ENCODE measurements at places on chromosomes 3 and 15.

- no peak for DNase-seq
Measured at GRCh38 chr15:101477851-101478362, 11.6 kb downstream of the PCSK6 start.

- DNase-seq: no peak
Measured at GRCh38 chr15:58678683-58679082, 70.8 kb downstream of the ADAM10 start.

GRCh38 chr15:92097474-92098178, 244.1 kb downstream of the SLCO3A1 start:
- no peak for DNase-seq

DNA sequence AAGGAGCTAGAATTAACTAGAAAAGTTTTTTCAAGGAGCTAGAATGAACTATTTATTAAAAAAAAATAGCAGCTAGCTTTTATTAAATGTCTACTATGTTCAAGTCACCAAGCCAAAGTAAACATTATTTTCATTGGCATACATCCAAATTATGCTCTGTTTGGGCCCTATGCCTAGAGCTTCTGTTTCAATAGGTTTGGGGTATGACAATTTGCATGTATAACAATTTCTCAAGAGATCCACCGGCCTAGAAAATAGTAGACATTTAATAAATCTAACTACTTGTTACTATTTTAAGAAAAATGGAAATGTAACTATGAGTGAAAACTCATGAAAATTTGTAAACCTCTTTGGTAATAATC, 8.0 kb downstream of the GABRR3 start:
- no peak for DNase-seq

GRCh38 chr3:137294839-137295238, 337.1 kb downstream of the IL20RB start:
- no peak for DNase-seq

GRCh38 chr3:27521872-27522265, 37.7 kb upstream of the SLC4A7 start:
- DNase-seq: no peak

- no peak for DNase-seq
Measured at GRCh38 chr3:134361162-134361835, 12.9 kb downstream of the AMOTL2 start.

- no peak for DNase-seq
Measured at GRCh38 chr3:38264353-38264771, 1.2 kb upstream of the SLC22A13 start.

DNA sequence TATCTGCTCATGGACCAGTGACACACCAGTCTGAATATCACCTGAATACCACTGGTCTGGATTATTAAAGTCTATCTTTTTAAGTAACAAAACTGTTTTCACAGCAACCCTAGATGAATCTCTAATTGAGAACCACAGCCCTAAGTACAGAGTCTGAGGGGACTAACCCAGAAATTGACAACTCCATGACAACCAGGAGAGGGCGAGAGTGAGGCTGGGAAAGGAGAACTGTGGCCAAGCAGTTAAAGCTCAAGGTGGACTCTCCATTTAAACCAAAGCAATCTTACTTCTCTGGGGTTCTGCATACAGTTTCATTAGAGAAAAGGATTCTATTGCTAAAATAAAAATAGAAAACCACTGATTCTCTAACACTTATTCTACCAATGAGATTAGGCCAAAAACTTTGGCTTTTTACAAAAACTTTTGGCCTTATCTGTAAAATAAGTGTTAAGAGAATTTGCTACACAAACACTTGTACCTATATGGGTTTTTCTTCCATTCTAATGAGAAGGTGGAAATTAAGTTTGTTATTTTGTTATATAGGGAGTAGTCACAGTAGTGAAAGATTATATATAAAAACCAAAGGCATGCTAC, 11.4 kb downstream of the NEK10 start:
- peak; percentile 7 for DNase-seq

DNA sequence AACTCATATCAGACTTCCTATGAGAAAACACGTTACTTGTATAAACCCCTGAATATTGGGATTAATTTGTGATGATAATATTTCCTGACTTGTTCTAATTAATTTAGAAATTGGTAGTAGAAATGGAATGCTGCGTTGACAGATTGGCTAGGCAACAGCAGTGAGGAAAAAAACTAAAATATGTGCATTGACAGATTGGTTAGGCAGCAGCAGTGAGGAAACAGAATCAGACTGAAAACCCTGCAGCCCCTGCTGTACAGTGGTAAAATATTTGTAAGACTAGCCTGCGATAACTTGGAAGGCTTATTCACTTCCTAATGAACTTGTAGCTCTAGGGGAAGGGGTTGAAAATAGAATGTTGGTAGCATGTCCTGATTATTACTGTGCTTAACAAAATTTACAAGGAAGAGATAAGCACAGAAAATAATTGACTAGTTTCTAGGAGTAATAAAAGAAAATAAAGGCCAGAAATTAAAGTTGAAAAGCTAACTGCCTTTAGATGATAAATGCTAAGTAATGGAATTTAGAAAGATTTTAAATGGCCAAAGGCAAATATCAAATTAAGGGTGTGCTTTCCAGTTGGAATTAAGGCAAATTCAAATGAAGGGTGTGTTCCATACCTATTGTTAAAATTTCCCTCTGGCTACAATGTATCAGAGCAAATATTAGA, 29.9 kb upstream of the IL16 start:
- DNase-seq: no peak

- peak; percentile 38 for DNase-seq
Measured at GRCh38 chr3:14508966-14509795, 31.0 kb downstream of the GRIP2 start.

- no peak for DNase-seq
Measured at GRCh38 chr15:76431971-76432370, 95.4 kb downstream of the ISL2 start.

- no peak for DNase-seq
Measured at GRCh38 chr15:39235084-39235795, 345.6 kb upstream of the THBS1 start.

DNA sequence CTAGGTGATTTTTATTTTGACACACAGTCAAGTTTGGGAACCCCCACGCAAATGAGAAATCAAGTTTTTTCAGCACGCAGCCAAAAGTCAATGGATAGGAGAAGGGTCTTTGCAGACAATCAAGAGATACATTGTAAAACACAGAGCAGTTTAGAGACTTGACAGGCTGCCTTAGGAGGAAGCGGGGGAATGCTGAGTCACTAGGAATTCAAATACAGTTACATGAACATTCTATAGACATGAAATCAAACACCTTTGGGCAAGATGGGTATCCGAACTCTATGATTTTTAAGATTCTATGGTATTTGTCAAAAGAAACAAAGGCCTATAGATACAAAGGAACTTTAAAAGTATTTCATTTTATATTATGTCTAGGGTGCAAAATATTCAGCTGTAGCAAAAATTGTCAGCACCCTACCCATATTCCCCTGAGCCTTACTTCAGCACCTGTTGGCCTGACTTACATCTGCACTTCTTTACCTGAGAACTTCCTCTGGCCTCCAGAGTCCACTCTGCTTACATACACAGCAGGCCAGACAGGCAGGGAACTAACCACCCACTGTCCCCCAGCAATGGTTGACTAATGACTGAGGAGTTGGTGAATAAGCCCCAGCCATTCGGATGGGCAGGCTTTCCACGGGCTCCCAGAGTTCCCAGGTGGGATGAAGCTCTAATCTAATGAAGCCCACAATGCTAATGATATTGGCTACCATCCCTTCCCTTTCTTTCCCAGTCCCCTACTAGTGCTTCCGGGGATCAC, 289.3 kb upstream of the RORA start:
- DNase-seq: no peak

GRCh38 chr3:129365296-129366136, 62.9 kb downstream of the EFCAB12 start:
- no peak for DNase-seq

GRCh38 chr3:83622526-83622925, 1336.3 kb upstream of the CADM2 start:
- no peak for DNase-seq

DNA sequence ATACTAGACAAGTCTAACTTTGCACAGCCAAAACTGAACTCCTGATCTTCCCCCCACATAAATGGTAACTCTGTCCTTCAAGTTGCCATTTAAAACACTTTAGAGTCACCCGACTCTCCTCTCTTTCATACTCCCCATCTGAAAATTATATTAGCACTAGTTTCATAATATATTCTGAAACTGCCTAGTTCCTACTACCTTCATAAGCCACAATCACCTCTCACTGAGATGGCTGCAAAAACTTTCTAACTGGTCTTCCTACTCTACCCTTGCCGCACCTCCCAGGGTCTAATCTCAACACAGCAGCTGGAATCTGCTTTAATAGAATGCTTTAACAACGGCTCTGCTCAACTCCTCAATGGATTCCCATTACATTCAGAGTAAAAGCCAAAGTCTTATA, 55.0 kb downstream of the GLB1 start:
- DNase-seq: no peak

- no peak for DNase-seq
Measured at GRCh38 chr15:98980899-98981228, 26.7 kb downstream of the PGPEP1L start.

GRCh38 chr3:122886946-122887345, 92.1 kb downstream of the SLC49A4 start:
- no peak for DNase-seq

- no peak for DNase-seq
Measured at GRCh38 chr3:197801891-197802778, 11.1 kb downstream of the LRCH3 start.

- DNase-seq: no peak
Measured at GRCh38 chr15:65405791-65406423, 16.8 kb downstream of the IGDCC4 start.

GRCh38 chr3:59392116-59392515, 342.3 kb upstream of the CFAP20DC start:
- no peak for DNase-seq

- DNase-seq: no peak
Measured at GRCh38 chr3:83877910-83878309, 1080.9 kb upstream of the CADM2 start.

DNA sequence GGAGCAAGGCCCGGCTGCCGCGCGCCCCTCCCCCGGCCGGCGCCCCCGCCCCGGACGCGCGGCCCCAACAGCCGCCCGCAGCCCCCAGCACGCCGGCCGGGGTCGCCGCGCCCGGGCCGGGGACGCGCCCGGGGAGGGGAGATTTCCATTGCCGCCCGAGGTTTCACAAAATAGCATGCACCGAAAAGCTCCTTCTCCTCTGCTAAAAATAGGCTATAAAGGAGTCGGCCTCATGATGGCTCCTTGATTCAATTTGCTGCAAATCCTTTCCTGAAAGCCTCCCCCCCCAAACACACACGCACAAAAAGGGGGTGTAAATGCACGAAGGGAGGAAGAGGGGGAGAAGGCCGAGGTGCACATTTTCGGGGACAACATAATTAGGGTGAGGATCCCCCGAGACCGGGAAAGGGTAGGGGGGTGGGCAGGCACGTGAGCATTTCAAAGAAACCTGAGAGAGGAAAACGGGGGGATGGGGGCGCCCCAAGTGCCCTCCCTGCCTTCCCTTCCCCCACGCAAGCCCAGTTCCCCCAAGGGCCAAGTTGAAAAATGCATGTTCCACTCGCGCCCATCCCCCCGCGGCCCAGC, 734 bp downstream of the TBL1XR1 start:
- DNase-seq: peak; percentile 20

DNA sequence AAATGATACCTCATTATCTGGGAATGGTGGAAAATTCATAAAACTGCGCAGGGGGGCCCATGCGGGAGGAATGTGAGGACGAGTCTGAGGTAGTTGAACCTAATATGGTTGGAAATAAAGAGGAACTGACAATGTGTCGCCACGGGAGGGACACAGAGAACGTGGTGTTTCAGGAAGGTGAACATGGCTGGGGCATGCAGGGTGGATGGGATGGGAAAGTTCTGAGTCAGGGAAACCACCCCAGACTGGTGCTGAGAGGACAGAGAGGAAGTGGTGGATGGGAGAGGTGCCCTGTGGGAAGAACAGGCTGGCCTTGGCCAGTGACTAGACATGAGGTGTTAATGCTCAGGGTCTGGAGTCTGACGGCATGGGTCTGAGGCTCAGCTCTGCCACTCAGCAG, 137.1 kb upstream of the WNT5A start:
- DNase-seq: no peak

DNA sequence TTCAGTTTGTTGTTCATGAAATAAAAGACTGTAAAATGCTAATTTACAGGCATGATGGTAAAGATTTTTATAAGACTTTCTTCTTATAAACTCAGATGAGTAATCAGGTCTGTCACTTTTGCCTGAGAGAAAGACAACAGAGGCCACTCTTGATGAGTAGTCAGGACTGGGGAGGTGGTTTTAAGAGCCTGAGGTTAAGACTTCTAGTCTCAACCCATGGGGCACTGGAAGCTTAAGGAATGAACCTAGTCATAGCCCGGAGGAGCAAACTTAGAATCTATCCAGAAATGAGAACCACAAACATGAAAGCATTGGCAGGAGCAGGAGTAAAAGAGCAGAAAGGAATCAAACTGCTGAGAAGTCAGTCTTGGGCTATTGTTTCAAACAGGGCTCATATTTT, 846.3 kb upstream of the ARPP21 start:
- no peak for DNase-seq

- DNase-seq: no peak
Measured at GRCh38 chr3:94887065-94887464, 824.2 kb downstream of the NSUN3 start.

DNA sequence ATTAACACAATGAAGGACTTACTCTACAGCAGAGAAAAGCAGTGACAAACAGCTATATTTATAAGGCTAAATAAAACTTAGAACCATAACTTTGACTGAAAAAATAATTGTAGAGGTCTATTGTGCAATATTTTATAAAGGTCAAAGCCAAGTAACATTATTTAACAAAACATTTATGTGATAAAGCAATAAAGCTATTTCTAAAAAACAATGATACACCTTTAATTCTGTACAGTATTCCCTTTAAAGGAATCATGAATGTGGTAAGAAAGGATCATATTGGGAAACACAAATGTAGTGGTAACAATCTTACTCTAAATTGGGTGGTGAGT, 236.4 kb downstream of the ISL2 start:
- no peak for DNase-seq

DNA sequence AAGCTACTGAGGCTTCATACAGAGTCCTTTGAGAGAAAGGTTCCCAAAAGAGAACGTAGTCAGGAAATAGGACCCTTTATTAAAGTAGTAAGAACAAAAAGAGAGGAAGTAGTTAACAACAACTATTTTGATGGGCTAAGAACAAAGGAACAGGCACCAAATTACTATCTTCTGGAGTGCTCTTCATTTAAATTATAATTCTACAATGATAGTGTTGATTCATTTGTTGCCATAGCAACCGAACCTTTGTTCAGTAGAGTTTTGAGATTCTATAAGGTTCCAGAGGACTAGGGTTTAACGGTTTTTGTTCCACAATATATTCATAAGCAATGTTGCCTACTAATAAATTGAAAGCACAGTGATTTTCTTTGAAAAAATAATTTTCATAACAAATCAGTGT, 78.8 kb downstream of the CMSS1 start:
- DNase-seq: no peak

GRCh38 chr15:93040288-93041158, 48.5 kb downstream of the RGMA start:
- no peak for DNase-seq

- DNase-seq: no peak
Measured at GRCh38 chr3:63972987-63973386, 50.3 kb downstream of the PSMD6 start.

GRCh38 chr3:107689355-107689754, 166.6 kb downstream of the BBX start:
- DNase-seq: no peak
